ENCODE measurements at places on chromosomes 11 and 22.

DNA sequence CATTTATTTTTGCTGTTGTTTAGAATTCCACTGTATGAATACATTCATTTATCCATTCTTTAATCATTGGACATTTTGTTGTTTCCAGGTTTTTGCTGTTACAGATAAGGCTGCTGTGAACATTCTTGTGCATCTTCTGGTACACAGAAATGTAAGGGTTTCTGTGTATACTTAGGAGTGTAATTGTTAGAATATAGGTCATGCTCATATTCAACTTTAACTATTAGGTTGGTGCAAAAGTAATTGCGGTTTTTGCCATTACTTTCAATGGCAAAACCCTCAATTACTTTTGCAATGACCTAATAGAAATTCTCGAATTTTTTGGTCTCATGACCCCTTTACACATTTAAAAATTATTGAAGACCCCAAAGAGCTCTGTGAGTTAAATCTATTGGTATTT lies 17.3 kb downstream of the ACER3 start:
- DNase-seq: no peak

GRCh38 chr11:37605229-37605628 lies 1007.2 kb upstream of the RAG2 start:
- no peak for DNase-seq

- peak; percentile 23 for DNase-seq
Observed at GRCh38 chr11:133929401-133930052, 27.2 kb downstream of the IGSF9B start.

GRCh38 chr11:116492600-116492999 lies 280.2 kb downstream of the BUD13 start:
- DNase-seq: no peak

- DNase-seq: no peak
Observed at GRCh38 chr11:74971424-74971823, 17.3 kb upstream of the NEU3 start.

- DNase-seq: no peak
Observed at GRCh38 chr11:93655047-93655446, 6.4 kb upstream of the CEP295 start.

GRCh38 chr11:36558571-36559413 lies 9.0 kb upstream of the RAG1 start:
- no peak for DNase-seq

DNA sequence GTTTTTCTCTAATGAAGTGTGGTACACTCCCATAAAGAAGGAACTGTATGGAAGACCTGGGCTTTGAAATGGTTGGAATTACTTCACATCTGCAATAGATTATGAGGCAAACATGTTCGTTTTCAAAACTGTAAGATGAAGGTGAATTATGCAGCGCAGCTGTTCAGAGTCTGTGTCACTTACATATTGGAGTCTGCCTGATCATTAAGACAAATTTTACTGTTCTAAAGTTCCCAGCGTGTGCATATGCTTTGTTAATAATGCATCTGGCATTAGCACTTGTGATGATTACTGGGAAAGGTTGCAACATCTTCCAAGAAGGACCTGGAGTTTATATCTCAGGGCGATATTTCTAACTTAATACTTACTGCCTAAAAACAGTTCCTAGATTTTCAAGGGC lies 255.2 kb upstream of the ZC3H12C start:
- DNase-seq: no peak

- no peak for DNase-seq
Observed at GRCh38 chr11:7498193-7498592, 12.9 kb downstream of the OLFML1 start.

GRCh38 chr22:39287076-39287725 lies 32.2 kb downstream of the RPL3 start:
- no peak for DNase-seq

GRCh38 chr11:73344191-73344607 lies 32.0 kb upstream of the RELT start:
- no peak for DNase-seq

DNA sequence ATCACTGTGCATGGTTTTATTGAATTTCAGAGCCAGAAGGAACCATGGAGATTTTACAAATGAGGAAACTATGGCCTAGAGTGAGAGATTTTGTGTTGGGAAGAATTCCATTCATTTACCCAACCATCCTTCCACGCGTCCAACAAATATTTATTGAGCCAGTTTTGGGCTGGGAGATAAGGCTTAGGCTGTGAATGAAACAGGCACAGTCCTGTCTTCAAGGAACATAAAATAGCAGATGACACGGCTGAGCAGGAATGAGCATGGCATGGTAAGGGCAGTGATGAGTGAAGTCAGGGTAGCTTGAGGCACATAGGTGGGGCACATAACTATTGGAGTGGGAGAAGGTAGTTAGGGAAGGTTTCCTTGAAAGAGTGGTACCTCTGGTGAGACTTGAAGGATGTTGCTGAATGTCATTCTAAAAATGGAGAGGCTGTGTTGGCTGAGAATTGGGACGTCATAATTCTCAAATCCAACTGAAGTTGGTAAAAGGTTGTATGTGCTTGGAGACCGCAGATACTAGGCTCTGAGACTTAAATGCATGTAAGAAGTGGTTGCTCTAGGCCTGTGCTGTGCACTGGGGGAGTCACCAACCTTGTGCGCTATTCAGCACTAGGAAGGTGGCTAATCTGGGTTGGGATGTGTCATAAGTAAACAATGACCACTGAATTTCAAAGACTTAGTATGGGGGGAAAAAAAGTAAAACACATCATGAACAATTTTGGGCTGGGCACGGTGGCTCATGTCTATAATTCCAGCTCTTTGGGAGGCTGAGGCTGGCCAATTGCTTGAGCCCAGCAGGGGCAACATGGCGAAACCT lies 51.9 kb downstream of the TEAD1 start:
- no peak for DNase-seq

- no peak for DNase-seq
Observed at GRCh38 chr22:36759481-36760159, 16.3 kb downstream of the IFT27 start.

DNA sequence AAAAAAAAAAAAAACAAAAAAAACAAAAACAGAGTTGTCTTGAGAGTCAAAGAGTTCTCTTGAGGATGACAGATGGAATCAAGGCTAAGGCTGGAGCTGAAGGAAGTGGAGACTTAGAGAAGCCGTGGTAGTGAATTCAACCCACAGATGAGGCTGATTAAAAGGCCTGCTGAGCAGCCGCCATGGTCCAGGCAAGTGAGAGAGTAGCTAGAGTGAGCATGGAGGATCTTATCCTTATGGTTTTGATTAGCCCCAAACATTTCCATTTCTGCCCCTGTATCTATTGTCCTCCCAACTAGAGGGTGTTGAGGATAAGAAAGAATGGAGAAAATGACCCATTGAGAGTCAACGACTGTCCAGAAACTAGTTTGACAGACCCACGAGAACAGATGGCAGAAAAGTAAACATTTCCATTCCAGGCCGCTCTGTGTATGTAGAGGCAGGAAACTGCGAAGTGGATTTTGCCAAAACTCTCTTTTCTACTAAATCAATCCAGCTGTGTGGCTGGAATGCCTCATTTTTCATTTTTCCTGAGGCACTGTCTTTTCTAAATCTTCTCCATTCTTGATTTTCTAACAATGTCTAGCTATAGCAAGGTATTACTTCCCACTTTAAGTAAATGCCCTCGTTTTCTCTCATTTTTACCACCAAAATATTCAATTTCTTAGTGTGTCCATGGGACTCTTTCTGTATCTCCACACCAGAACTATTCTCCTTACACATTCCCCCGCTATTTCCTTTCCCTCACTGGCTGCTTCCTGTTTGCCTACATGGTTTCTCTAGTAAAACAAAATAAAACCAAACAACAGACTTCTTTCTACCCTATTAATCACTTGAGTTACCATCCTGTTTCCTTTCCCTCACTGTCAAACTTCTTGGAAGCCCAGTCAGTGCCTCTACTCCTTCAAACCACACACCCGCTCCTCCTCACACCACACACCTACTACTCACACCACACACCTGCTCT lies 5.4 kb upstream of the MMP8 start:
- no peak for DNase-seq

DNA sequence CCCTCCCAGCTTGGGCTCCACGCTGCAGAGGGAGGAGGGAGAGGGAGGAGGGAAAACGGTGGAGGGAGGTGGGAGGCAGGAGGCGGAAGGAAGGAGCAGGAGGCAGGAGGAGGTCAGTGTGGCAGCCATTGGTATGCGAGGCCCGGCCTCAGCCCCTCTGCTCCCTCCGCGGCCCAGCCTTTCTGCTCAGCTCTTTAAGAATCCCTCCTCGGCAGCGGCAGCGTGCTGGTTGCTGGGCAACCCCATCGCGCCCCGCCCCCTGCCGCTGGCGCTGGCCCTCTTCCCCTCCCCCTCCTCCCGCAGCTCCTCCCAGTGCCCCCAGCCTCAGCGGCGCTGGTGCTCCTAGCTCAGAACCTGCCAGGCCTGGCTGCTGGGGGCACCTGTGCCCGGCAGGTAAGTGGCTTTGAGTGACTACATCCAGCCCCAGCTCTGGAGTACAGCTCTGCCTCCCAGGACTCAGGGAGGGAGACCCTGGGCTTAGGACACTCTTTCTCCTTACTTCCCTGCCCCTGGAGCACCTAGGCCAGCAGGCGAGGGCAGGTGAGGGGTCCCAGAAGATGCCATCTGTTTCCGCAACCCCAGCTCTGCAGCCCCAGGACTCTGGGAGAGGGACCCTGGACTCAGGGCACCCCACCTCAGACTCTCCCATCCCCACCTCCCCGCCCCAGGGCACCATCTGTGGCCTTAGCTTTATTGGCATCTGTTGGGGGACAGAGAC lies 7.2 kb upstream of the FLRT1 start:
- no peak for DNase-seq

DNA sequence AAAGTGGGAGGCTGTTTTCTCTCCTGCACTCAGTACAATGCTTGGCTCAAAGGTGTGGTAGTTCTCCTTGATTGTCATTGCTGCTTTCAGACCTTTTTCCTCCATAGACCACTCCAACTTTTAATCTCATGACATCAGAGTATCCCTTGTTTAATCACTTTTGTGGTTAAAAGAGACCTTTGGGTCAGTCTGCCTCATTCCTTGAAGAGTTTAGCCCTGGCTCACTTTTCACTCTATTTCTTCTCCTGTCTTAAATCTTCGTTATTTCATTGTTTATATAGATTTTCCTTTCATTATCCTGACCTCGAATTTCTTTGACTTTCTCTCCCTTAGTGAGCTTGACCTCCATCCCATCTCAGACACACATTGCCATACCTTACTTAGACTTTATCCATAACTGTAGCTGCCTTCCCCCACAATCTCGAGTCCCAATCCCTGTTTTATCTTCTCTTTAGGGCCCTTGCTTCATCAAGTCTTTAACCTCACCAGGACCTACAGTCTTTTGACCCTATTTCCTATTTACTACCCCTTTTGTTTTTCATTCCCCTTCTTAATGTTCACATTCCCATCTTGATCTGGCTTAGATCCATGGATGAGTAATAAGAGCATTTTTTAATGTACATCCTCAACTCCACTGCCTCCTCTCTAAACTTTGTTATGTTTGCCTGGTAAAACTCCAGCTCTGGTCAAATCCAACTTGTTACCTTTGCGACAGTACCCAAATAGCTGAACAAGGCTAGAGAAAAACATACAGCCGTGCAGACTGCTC lies 9.5 kb downstream of the ATXN10 start:
- no peak for DNase-seq

GRCh38 chr22:32723643-32724042 lies 77.9 kb upstream of the TIMP3 start:
- DNase-seq: peak; percentile 30

- no peak for DNase-seq
Observed at GRCh38 chr22:28788601-28789000, 11.8 kb downstream of the XBP1 start.

DNA sequence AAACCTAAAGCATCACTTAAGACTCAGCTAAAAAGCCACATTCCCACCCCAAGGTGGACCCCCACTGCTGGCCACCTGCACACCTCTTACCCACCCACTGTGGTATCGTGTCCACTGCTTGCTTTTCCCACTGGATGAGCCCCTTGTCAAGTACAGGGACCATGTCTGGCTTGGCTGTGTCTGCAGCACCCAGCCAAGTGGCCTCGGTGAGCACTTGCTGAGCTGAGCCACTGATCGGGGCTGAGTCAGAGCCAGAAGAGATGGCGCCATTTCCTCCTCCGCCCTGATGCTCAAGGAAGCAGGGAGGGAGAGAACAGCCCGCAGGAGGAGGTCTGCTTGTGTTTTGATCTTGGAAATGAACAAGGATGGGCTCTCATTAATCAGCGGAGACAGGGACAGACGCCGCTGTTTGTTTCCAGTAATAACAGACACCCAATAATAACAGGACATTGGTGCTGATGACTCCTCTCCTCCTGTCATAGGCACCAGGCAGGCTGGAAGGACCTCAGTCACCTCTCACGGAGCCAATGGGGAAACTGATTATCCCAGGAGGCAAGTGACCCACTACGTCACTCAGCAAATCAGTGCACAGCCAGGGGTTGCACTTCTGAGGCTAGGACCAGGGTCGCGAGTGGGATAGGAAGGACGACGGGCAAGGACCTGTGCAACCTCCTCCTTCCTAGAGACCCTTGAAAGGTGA lies 85.2 kb upstream of the RTL6 start:
- no peak for DNase-seq

DNA sequence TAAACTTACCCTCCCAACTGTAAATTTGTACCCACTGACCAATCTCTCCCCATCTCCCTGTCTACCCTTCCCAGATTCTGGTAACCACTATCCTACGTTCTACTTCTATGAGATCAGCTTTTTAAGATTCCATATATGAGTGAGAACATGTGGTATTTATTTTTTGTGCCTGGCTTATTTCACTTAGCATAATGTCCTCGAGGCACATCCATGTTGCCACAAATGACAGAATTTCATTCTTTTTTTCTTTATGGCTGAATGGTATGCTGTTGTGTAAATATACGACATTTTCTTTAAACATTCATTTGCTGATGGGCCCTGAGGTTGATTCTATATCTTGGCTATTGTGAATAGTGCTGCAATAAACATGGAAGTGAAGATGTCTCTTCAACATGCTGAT lies 74.7 kb upstream of the RRM1 start:
- DNase-seq: no peak

DNA sequence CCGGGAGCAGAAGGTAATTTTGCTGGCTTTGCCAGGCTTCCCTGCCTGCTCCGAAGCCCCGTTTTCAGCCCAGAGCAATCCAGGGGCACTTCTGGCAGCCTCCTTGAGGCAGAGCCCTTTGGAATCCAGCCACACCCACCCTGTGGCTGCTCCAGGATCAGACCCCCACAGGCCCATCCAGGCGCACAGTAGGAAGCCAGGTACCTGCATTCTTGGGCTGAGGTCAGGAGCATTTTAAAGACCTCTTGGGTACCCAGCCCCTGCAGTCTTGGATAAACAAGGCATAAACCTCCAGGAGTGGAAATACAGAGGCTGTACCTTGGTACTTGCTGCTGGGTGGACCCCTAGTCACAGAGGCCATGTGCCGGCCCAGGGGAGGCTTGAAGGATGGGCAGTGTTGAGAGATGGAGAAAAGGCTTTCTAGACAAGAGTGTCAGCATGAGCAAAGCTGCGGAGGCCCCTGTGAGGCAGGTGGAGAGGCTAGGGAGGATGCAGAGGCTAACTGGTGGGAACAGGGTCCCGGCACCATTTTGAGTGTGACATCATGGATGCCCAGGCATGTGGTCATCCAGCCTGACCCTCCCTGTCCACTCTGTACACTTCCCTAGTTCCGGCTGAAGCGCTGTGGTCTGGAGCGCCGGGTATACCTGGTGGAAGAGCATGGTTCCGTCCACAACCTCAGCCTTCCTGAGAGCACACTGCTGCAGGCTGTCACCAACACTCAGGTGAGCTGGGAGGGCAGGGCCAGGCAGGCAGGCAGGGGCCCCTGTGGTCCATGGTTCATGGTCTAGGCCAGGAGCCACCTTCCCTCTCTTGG lies 3.9 kb downstream of the MUS81 start:
- DNase-seq: no peak

GRCh38 chr11:45652781-45653180 lies 12.6 kb downstream of the CHST1 start:
- DNase-seq: no peak

GRCh38 chr22:48488149-48488551 lies 1339.5 kb downstream of the BRD1 start:
- DNase-seq: no peak

Measured in T-helper 2 cell treated with Interferon-gamma antibody and Interleukin-4, amounts not matched to agents 5 μg/mL and 100 μg/mL, for 36 hours (primary cell).